ENCODE measurements at places on chromosomes 2 and 18.

DNA sequence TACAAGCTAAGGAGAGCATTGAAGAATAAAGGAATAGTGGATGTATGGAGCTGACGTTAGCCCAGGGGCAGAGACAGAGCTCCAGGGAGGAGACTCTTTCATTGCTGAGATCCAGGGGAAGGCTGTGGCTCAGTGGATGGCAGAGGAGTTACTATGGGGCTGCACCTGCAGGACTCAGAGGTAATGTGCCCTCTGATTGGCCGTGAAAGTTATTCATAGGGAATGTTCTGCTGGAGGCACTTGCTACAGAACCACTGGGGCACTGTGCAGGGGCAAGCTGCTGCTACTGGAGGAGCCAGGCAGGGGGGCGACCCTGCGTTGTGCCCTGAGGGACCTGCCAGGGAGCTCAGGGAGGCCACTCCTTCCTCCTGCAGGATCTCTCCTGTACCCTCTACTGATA is 199.2 kb downstream of the PTPRM start:
- no peak for DNase-seq

DNA sequence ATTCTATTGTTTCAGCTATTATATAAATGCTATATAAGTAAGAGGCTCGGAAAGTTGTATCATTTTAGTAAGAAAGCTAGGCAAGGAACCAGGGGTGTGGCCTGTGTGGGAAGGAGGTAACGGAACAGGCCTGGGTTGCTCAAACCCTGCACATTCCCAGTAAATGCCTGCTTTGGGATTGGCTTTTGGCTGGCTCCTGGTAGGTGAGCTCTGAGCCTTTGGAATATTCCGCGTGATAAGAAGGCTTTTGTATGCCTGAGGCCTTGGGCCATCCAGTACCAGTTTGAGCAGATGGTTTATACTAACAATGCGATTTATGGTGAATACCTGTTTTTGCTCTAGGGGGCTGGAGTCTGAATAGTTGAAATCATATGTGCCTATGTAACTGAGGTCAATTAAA is 42.6 kb upstream of the CDH20 start:
- DNase-seq = no peak

GRCh38 chr18:63752636-63753035 is 22.6 kb upstream of the SERPINB7 start:
- no peak for DNase-seq

- DNase-seq = no peak
These were observed 68.7 kb upstream of the TTC27 start for GRCh38 chr2:32559136-32559535.

DNA sequence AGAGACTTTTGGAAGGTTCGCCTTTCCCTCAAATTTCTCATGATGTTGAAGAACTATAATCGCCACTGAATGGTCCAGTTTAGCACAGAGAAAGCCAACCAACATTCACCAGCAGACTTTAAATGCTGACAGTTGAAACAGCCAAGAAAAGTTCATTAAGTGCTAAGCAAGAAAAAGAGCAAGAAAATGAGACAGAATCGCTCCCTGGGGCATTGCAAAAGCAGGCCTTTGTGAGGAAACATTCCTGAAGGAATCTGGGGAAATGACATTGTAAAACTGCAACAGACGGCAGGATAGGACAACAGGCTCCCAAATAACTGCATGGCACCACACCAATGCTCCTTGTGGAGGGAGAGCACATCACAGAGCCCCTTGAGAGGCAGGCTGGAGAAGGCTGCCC is 269.3 kb upstream of the ID2 start:
- DNase-seq = no peak

- no peak for DNase-seq
These were observed 554.6 kb downstream of the DSC3 start for GRCh38 chr18:30487962-30488361.

GRCh38 chr2:116922414-116922813 is 892.1 kb upstream of the DDX18 start:
- no peak for DNase-seq

DNA sequence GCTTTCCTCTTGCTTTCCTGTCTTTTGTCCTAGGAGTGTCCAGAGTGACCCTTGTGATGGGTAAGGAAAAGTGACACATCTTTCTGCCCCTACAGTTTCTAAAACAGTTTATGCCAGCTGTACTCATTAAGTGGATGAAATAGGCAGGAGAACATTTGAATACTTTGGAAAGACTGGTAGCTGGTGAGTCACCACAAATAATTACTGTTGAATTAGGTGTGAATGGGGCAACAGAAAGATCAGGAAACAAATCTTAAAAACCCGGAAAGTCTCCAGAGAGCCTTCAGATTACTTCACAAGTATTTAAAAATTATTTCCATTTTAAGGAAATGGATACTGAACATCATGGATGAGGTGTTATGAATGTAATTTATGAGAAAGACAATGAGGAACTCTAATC is 278.5 kb downstream of the CLIP4 start:
- DNase-seq = no peak

- no peak for DNase-seq
These were observed 37.8 kb downstream of the MYL1 start for GRCh38 chr2:210277133-210277532.

GRCh38 chr2:154140249-154141025 is 268.7 kb downstream of the GALNT13 start:
- DNase-seq = no peak

DNA sequence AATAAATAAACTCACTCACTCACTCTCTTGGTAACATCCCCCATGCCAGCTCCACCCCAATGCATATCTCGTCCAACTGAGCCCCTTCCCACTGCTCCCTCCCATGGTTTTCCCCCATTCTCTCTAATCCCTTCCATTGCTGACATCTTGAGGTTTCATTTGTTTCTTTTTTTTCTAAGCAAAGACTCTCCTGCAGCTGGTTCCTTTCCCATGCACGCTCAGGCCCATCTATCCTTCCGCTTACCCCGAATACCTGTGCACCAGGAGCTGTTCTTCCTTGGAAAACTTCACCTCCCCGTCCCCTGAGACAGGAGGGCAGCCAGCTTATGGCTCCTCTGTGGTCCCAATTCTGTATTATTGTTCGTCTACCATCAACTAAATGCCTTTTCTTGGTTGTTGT is 41.7 kb upstream of the IGFBP2 start:
- DNase-seq = no peak

DNA sequence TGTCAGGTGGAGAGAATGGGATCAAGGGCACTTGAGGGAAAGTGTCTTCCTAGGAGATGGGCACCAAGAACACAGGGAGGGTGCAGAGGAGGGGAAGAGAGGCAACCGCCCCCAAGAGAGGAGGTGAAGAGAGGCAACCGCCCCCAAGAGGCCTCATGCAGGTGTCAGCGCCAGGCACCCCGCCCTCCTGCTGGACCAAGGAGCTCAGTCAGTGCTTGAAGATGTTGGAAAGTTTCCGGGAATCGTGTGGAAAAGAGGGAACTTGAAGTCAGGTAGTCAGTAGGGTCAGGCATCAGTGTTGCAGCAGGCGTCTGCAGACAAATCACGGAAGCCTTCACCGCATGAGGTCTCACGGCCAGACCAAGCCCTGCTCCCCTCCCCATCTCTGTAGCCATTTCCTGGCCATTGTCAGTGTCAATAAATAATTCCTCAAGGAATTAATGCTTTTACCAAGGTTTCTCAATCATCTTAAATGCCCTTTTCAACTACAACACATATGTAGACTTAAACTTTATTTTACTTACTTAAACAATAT is 353.1 kb downstream of the EIPR1 start:
- no peak for DNase-seq

GRCh38 chr2:181371782-181372645 is 85.2 kb upstream of the ITGA4 start:
- DNase-seq = no peak

DNA sequence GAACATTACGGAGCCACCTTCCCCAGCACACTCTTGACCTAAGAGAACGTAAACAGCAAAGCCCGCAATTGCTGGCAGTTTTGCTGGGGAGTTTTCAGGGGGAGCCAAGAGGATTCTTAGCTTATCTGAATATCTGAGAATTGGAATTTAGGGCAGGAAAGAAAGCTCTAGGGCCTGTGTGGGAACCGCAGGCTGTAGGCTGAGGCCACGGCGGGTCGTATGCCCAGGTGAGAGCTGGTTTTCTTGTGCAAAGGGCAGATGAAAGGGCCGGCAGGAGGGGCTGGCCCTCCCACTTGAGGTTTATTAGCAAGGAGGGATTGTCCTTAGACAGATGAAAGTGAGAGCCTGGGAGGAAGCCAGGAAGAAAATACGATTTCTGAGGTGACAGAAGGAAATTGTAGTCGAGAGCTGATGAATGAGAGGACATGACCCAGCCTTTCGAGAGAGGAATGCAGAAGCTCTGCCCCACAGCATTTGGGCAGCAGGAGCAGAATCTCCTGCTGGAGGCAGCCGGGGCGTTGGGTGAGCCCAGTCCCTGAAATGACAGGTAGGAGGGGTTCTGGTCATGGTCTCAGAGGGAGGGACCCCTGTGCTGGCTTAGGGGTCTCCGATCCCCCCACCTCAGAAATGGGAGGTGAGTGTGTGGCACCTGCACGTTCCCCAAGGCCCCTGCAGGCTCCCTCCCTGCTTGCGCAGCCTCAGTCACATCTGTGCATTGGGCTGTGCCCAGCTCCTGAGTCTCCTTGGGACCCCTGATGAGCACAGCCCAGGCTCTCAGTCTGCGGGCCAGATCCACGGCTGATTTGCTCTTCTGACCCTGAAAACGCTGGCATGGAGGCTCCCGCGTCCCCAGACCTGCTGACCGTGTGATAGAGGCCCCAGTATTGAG is 61.1 kb downstream of the CABLES1 start:
- DNase-seq = no peak

- no peak for DNase-seq
These were observed 299.1 kb upstream of the NXPH2 start for GRCh38 chr2:139079311-139079710.

DNA sequence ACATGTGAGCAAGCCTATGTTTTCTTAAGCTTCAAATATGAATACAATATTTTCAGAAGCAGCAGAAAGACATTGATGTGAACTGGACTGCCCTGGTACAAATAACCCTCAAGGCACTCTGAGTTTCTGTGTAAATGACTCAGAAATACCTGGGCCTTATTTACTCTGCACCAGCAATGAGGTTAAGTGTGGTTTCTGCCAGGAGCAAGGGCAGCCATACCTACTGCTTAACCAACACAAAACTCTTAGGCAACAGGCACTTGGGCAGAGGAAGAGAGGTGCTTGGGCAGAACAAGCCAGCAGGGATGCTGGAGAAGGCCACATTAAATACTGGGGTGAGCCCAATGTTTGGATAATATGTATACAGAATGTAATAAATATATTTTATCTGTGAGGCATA is 29.4 kb upstream of the ARL5A start:
- DNase-seq = no peak

GRCh38 chr18:40630496-40630895 is 1324.5 kb upstream of the PIK3C3 start:
- no peak for DNase-seq

DNA sequence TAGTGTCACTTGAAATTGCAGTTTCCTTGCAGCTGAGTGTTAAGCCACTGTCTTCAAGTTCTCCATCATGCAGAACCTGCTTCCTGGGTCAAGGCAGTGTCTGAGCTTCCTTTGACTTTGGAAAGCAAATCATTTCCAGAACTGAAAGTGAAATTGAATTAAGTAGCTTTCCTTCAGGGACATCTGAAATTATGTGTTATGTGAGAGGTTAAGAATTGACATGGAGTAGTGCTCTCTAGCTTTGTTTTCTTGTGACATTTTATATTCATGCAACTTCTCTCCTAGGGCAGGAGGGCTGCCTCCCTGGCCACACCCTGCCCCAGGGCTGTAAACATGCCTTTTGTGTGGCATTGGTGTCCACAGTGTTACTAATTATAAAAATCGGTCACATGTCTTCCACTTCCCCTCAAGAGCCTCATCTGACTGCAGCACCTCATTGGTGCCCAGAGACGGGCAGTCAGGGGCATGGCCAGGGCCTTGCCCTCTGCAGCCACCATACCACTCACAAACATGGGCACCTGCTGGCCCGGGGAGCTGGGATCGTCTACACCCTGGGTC is 14.4 kb downstream of the RAB12 start:
- DNase-seq = no peak

DNA sequence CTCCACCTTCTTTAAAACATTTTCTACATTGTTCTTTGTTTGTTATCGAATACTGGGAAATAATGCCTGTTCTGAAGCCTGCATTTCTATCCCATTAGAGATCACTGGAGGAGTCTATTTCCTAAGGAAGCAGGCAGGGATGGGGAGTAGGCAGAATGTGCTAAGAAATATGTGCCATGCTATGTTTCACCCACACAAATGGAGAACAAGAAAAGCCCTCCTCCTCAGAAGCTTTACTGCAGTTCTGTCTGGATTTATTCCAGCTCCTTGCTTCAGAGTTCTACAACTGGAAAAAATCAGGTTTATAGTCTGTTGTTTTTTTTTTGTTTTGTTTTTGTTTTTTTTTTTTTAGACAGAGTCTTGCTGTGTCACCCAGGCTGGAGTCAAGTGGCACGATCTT is 825.1 kb downstream of the SLC4A3 start:
- no peak for DNase-seq

GRCh38 chr2:70725505-70725904 is 42.5 kb downstream of the ADD2 start:
- DNase-seq = no peak

- DNase-seq = no peak
These were observed 338.4 kb downstream of the FIGN start for GRCh38 chr2:163397451-163397850.

DNA sequence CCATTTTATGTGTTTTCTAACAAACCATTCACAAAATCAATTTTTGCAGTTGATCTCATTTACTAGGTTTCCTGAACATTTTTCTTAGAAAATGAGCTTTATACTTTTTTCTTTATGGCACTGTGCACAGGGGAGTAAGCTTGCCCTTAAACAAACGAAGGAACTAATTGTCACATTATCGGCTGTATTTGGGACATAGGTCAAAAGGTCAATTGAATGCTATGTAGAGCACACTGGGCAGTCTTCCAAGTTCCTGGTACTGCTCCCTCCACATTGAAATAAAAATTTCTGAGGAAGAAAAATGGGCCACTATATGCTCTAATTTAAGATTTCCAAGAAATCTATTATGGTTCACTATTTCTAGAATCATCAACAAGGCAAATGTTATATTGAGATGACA is 93.6 kb upstream of the TMEFF2 start:
- no peak for DNase-seq

GRCh38 chr18:57025540-57025939 is 121.3 kb upstream of the BOD1L2 start:
- no peak for DNase-seq

DNA sequence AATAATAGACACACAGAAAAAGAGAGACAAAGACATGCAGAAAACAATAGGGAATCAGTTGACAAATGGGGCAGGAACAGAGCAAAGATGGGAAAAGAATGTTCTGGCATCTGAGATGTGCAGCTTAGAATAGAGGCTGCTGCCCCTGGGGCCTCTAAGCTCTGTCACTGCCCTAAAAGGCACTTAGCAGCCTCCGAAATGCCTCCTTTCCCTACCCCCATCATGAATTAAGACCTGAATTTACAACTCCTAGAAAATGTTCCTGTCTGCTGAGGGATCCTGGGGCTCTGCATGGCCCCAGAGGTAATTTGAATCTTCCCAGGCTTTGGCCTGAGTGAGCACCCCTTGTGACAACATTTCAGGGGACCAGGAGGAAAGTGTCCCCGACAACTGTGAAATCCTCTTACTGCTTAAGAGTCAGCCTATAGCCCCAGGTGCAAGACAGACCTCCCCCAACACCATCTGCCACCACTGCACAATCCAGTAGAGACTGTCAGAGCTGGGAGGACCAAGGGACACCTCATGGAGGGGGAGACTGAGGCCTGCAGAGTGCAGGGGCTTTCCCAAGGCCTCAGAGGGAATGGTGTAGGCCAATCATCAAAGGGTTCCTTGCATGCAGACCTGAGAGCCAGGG is 24.8 kb downstream of the MRPL35 start:
- DNase-seq = no peak

Measured in stimulated activated CD8-positive, alpha-beta memory T cell treated with anti-CD3 and anti-CD28 coated beads, Interleukin-4, amount 100 ng/mL, for 4 hours (primary cell).